ENCODE measurements at places on chromosomes 16 and 17.

DNA sequence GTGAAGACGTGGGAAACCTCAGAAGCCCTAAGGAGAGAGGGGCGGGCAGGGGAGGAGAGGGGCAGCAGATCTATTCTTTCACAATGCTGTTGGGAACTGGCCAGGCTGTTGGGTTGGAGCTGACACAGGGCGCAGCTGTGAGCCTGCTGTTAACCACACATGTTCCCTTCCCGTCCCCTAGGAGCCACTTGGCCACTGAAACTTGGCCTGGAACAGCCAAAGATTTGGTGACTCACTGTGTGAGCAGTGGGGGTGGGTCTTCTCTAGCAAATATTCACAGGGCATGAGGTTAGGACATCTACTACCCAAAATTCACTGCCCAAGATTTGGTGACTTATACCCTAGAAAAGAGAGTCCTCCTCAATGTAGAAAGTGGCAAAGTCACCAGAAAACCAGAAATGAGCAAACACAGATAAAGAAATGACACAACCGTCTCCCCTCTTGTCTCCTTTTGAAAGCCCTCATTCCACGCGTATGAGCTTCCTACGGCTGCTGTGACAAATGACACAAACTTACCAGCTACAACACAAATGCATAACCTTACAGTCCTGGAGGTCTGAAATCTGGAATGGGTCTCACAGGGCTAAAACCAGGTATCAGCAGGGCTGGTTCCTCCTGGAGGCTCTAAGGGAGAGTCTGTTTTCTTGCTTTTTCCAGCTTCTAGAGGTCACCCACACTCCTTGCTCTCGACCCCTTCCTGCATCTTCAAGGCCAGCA lies 6.3 kb downstream of the TBC1D16 start:
- no peaks in the 10 kb centered on the region for H3K36me3 ChIP-seq
- no peaks in the 10 kb centered on the region for H3K4me1 ChIP-seq
- no peak overlapping the region for H3K27ac ChIP-seq
- no peak overlapping the region for H3K4me3 ChIP-seq

DNA sequence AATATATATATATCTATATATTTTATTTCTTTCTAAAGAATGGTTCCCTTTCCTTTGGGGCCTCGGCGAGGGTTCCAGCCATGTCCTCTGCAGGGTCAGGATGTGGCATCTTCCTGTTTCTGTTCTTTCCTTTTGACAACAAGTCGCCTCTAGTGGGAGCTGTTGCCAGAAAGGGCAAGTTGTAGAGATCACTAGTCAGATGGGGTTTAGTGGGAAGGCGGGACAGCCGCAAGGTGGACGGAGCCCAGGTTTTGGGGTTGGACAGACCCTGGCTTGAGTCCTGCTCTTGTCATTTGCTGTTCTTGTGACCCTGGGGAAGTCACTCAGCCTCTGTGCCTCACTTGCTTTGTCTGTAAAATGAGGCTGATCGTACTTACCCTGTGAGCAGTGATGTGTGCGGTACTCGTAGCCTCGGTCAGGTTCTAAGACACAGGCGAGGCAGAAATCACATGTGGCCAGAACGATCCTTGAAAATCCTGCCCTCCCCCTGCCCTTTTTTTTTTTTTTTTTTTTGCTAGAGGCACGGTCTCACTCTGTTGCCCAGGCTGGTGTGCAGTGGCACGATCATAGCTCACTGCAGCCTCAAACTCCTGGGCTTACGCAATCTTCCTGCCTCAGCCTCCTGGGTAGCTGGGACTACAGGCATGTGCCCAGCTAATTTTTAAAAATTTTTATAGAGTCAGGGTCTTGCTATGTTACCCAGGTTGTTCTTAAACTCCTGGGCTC lies 80.1 kb downstream of the ABCC6 start:
- H3K4me3 ChIP-seq: no peak overlapping the region
- DNase-seq: peak; percentile 48
- no peaks in the 10 kb centered on the region for H3K27me3 ChIP-seq
- peaks cover 26% of the 10 kb centered on the region for H3K36me3 ChIP-seq

DNA sequence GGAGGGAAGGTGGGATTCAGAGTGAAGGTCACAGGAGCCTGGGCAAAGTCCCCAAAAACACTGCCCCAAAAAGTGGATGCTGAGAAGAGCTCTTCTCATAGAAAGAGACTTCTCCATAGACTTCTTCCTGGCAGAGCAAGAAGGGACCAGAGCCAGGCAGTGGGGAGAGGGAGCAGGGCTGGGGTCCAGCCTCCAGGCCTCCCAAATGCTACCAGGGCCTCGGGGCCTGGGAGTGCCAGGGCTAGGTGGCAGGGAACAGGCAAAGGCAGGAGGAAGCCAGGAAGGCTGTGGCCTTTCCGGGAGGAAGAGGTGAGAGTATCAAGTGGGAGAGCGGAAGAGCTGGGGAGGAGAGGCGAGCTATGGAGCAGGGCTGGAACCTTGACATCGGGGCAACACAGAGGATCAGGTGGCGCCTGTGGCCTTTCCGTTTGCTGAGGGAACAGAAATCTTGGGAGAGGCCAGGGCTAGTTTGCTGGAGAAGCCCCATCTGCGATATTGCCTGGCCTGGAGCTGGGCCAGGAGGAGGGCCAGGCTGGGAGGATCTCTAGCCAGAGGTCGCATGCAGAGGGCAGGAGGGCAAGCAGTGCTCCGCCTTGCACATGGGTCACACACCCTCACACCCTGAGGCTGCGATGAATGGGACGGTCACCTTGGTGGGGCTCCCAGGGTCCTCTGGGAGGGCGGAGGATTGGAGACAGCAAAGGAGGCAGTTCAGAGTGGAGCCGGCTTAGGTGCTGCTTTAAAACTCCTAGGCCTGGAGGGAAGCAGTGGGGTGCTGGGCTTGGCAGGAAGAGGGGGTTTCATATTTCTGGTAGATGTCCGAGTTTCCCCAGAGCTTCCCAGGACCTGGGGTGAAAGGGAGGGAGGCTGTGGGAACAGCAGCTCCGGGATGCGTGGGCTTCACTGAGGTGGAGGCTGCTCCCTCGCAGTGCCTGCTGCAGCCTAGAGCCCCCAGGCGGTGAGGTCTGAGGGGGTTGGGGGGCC lies 3.4 kb downstream of the SLC16A5 start:
- H3K36me3 ChIP-seq: no peaks in the 10 kb centered on the region
- H3K27ac ChIP-seq: no peak overlapping the region
- no peak overlapping the region for H3K4me3 ChIP-seq

GRCh38 chr16:89325861-89326471 lies 108.5 kb downstream of the ZNF778 start:
- peak; percentile 40 for DNase-seq
- peak overlapping the region; percentile 64 for H3K27ac ChIP-seq

DNA sequence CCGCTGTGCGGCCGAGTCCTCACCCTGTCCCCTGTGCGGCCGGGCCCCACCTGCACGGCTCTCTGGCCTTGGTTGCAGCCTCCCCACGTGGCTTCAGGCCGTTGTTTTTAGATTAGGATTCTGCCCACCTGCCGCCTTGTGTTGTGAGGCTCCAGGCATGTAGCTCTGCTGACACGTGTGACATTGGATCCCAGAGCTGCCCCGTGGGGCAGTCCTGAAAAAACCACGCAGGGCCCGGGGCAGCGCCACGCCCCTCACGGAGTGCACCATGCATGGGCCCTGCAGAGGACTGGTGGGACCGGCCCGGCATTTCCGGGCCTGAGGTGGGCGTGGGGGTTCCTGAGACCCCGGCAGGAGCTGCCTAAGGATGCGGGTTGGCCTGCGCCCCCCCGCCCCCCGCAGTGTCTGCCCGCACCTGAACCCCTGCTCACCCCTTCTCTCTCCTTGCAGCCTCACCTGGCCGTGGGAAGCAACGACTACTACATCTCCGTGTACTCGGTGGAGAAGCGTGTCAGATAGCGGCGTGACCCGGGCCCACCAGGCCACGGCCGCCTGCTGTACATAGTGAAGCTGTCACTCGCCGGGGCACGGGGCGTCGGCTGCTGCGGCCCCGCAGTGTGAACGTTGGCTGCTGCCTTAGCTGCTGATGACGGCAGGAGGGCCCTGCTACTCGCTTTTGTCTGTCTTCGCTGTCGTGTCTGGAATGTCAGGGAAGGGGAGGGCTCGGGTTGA lies 27.7 kb upstream of the CHMP6 start:
- peaks cover 11% of the 10 kb centered on the region for H3K36me3 ChIP-seq
- H3K27me3 ChIP-seq: no peaks in the 10 kb centered on the region
- H3K4me1 ChIP-seq: no peaks in the 10 kb centered on the region
- DNase-seq: no peak
- H3K4me3 ChIP-seq: no peak overlapping the region
- peak overlapping the region; percentile 25 for H3K27ac ChIP-seq

- H3K36me3 ChIP-seq: no peaks in the 10 kb centered on the region
- no peak for DNase-seq
- H3K27me3 ChIP-seq: peaks cover 11% of the 10 kb centered on the region
- H3K4me3 ChIP-seq: no peak within 1 kb of the TSS
- H3K4me1 ChIP-seq: no peaks in the 10 kb centered on the region
These were observed at the start of gene MYH13 for GRCh38 chr17:10372906-10373305. TSS of gene MYH13 (minus strand) at chr17:10373006. CDS start at chr17:10364530, 8,476 bp downstream.

DNA sequence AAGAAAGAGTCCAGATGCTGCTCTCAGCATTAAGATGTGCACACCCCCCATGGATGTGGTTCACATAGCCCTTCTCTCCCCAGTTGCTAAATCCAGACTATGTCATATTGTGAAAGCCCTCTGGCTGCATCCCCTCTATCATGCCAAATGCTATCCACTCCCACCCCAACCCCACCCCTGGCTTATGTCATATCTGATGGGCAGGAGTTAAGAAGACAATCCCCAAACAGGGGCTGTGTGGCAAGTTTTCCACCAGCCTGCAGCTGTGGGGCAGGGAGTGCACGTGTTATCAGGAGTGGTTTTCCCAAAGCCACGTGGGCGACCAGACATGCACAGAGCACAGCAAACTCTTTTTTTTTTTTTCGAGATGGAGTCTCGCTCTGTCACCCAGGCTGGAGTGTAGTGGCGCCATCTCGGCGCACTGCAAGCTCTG lies 10.0 kb downstream of the FAM117A start:
- H3K27ac ChIP-seq: no peak overlapping the region
- peaks cover 65% of the 10 kb centered on the region for H3K4me1 ChIP-seq
- H3K4me3 ChIP-seq: no peak overlapping the region
- peaks cover 34% of the 10 kb centered on the region for H3K36me3 ChIP-seq

GRCh38 chr17:72295916-72296315 lies 175.1 kb downstream of the SOX9 start:
- no peak overlapping the region for H3K4me3 ChIP-seq
- H3K4me1 ChIP-seq: no peaks in the 10 kb centered on the region
- H3K27ac ChIP-seq: no peak overlapping the region
- H3K27me3 ChIP-seq: no peaks in the 10 kb centered on the region

GRCh38 chr16:23125277-23125676 lies 24.0 kb downstream of the USP31 start:
- H3K4me1 ChIP-seq: no peaks in the 10 kb centered on the region
- H3K27ac ChIP-seq: no peak overlapping the region
- H3K4me3 ChIP-seq: no peak overlapping the region
- no peak for DNase-seq
- H3K27me3 ChIP-seq: peaks cover 2% of the 10 kb centered on the region

DNA sequence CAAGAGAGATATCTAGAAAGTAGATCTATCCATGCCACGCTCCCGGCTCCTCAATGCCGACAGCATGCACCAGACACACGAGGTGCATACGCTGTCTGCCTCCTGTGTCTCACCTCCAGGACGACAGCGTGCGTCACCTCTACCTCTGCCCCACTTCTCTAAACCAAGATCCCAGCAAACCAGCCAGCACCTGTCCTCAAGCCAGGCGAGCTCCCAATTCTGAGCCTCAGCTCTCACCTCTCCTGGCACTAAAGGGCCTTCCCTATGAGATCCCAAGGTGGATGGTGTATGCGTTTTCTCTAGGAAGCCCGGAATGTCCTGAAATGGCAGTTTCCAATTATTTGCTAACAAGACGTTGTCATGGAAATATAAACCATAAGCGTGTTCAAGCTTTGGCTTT lies 36.2 kb upstream of the RCVRN start:
- no peak overlapping the region for H3K4me3 ChIP-seq
- no peak for DNase-seq

DNA sequence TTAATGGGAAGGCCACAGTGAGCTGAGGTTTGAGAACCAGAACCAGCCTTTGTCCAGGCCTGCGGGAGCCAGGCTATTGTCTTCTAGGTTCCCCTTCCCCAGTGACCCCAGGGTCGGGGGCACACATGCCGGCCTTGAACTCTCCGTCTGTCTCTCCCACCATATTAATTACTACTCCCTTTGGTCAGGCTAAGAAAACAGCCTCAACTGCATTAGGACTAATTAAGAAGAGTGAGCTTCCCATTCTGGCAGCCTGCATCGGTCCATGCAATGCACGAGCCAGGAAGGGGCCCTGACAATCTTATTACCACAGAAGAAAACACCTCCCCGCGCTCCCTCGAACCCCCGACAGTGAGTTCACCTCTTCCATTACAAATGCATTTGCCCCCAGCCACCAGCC lies 380.2 kb upstream of the ZFHX3 start:
- H3K36me3 ChIP-seq: no peaks in the 10 kb centered on the region
- H3K4me3 ChIP-seq: no peak overlapping the region
- H3K27ac ChIP-seq: no peak overlapping the region
- no peaks in the 10 kb centered on the region for H3K4me1 ChIP-seq
- H3K27me3 ChIP-seq: no peaks in the 10 kb centered on the region

DNA sequence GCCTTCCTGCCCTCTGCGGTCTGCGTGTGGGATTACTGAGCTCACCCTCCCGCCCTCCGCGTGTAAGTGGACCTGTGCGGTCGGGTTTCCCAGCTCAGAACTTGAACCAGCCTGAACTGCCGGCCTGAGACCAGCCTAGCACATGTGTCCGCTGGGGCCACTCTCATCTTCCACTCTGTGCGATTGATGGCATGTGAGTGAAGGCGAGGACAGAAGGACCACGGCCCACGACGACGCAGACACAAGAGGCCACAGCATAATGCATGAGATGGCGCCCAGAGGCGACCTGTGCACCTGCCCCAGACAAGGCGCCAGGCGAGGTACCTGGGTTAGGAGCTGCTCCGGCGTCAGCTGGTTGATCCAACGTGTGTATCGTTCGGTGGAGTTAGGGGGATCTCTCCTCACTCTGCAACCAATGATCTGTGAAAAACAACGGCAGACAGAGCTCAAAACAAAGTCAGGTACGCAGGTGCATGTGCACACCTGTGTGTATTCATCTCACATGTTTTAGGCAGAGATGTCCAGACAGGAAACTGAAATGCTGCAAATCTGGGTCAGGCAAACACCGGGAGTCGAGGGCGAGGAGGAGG lies 74.5 kb upstream of the METRNL start:
- no peak overlapping the region for H3K27ac ChIP-seq
- H3K36me3 ChIP-seq: peaks cover 19% of the 10 kb centered on the region
- H3K4me1 ChIP-seq: peaks cover 4% of the 10 kb centered on the region
- H3K4me3 ChIP-seq: no peak overlapping the region
- no peak for DNase-seq
- no peaks in the 10 kb centered on the region for H3K27me3 ChIP-seq

- no peak overlapping the region for H3K4me3 ChIP-seq
- no peak overlapping the region for H3K27ac ChIP-seq
- H3K36me3 ChIP-seq: peaks cover 29% of the 10 kb centered on the region
- no peak for DNase-seq
- no peaks in the 10 kb centered on the region for H3K27me3 ChIP-seq
These were observed 39.2 kb downstream of the KSR1 start for GRCh38 chr17:27495460-27495859.

- peak; percentile 54 for DNase-seq
- peak overlapping the region; percentile 95 for H3K4me3 ChIP-seq
- H3K36me3 ChIP-seq: peaks cover 28% of the 10 kb centered on the region
- H3K27me3 ChIP-seq: no peaks in the 10 kb centered on the region
These were observed 1.7 kb downstream of the HEXIM1 start for GRCh38 chr17:45149669-45150664.

- H3K27me3 ChIP-seq: peaks cover 2% of the 10 kb centered on the region
- peaks cover 10% of the 10 kb centered on the region for H3K4me1 ChIP-seq
- H3K4me3 ChIP-seq: no peak overlapping the region
- no peaks in the 10 kb centered on the region for H3K36me3 ChIP-seq
These were observed 5.3 kb downstream of the FAM234A start for GRCh38 chr16:239948-240277.

GRCh38 chr17:30848021-30848420 lies 16.3 kb downstream of the ATAD5 start:
- no peak for DNase-seq
- peaks cover 40% of the 10 kb centered on the region for H3K36me3 ChIP-seq
- no peak overlapping the region for H3K4me3 ChIP-seq
- H3K27me3 ChIP-seq: no peaks in the 10 kb centered on the region
- no peak overlapping the region for H3K27ac ChIP-seq

All from activated CD8-positive, alpha-beta T cell treated with anti-CD3 and anti-CD28 coated beads, Interleukin-2, amount 10 ng/mL, durations not matched to agents 7 days and 5 days (primary cell).